Diencephalon (tissue), 1 donor: ENCODE measurements at places on chromosomes 6 and 20. TPM values are rescaled to one million over a fixed set of nuclear protein-coding genes. Genes with fewer than 3 reads are reported as not detected.

PACSIN1 gene
- total RNA-seq, result 13.6 TPM

SLC17A9 gene
- 0.23 TPM for total RNA-seq

AVP gene
- 51.9 TPM for total RNA-seq

HRH3 gene
- 2.3 TPM for total RNA-seq

PTGIS gene
- 11.1 TPM for total RNA-seq

FAM229B gene
- total RNA-seq, result 32.5 TPM

SOBP gene
- total RNA-seq, result 42.0 TPM

ZNF334 gene
- 16.1 TPM for total RNA-seq

SLC17A2 gene
- total RNA-seq, result not detected

UNC5CL gene
- 0.23 TPM for total RNA-seq

OR5V1 gene
- total RNA-seq, result not detected

VGLL2 gene
- 0.46 TPM for total RNA-seq

LPA gene
- total RNA-seq, result 7.6 TPM

SLC22A16 gene
- total RNA-seq, result not detected

UST gene
- total RNA-seq, result 12.9 TPM

SMPDL3A gene
- total RNA-seq, result 11.8 TPM

OGFR gene
- 20.5 TPM for total RNA-seq

SLC25A27 gene
- 32.1 TPM for total RNA-seq

SH3BGRL2 gene
- 44.3 TPM for total RNA-seq

SLC32A1 gene
- 34.4 TPM for total RNA-seq

KCNK15 gene
- total RNA-seq, result not detected

SPATA25 gene
- 1.6 TPM for total RNA-seq

HLA-G gene
- total RNA-seq, result not detected

EFCAB8 gene
- not detected for total RNA-seq

GLO1 gene
- 137 TPM for total RNA-seq

C6orf15 gene
- not detected for total RNA-seq

SRMS gene
- total RNA-seq, result not detected
